ENCODE measurements at places on chromosomes 2 and 18.

DNA sequence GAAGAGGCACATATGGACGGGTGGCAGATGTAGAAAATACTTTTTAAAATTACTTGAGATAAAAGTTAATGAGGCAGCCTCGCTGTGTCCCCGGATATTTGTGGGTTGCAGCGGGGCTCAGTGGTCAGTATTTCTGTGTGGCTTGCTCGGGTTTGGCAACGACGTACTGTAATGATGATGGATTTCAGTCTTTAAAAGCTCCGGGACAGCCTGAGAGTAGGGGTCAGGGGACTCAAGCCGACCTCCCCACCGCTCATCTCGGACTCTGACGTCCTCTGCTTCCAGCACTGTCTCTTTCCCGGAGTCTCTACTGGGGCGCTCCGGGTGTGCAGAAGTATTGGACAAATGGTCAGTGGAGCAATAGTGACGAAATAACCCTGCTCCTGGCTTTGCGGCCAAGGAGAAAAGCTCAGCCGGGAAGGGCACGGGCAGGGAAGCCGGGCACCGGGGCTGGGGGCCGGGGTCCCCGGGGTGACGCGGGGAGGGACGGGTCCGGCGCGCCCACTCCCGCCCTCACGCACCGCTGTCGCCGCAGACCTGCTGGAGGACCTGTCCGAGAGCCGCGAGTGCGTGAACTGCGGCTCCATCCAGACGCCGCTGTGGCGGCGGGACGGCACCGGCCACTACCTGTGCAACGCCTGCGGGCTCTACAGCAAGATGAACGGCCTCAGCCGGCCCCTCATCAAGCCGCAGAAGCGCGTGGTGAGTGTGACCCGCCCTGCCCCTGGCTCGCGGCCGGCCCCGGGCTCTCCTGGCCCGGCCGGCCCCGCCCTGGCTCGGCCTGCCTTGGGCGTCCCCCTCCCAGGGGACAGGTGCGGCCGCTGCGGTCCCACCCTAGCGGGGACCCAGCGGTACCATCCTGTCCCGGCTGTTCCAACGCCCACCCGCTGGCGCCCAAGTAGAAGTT, 7.3 kb downstream of the GATA6 start:
- no peak for DNase-seq

DNA sequence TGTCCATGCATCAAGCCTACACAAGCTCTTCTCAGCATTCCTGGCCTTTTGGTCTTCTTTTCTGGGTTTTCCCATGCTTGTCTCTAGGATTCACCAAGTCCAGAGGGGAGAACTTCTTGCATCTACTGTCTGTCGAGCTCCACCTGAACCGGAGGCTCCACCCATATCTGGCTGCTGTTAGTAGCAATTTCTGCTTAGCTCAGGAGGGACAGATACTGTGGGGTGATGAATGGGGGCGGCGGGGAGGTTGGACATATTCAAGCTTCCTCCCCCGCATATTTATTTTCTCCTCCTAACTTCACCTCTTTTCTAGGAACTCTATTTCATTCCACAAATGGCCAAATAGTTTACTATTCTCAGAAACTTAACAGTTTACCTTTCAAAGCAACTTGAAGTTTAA, 163.5 kb downstream of the PTH2R start:
- no peak for DNase-seq

DNA sequence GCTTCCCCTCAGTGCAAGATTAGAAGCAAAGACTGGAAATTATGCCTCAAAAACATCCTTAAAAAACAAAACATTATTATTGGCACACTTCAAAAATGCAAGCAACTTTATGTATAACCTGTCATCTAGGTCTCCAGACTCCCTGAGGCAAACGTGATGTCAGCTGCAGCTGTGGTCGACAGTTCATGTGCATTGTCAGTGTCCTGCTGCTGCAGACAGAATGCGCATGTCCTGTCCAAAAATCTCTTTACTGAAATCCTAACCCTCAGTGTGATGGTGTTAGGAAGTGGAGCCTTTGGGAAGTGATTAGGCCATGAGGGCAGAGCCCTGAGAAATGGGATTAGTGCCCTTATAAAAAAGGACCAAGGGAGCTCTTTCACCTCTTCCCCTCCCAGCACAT, 126.9 kb downstream of the CYRIA start:
- no peak for DNase-seq

DNA sequence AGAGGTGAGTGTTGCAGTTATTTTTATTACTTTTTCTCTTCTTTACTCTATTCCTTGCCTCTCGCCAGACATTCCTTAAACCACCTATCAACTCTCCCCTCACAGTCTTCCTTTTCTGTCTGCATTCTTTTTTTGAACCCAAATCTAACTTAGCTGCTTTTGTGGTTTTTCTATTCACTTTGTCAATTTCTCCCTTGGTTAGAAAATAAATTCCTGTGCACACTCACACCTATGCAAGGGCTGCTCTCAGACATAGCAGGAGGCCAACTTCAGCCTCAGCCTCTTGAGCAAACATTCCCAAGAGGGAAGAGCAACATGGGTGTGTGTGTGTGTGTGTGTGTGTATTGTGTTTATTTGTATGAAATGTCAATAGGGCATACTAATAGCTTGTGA, 808.6 kb downstream of the RNF144A start:
- no peak for DNase-seq

DNA sequence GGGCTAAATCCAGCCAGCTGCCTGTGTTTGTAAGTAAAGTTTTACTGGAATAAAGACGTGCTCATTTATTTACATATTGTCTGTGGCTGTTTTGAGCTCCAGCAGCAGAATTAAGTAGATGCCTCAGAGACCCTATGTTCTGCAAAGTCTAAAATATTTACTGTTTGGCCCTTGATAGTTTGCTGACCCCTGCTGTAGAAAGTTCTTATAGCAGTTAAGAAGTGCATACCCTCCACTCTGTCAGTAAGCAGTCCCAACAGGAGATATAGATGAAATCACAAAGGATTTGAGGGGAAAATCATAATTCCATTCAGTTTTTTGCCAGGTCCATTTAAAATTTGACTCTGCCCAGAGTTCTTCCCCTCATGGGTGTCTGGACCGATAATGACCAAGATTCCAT, 50.1 kb upstream of the ITM2C start:
- no peak for DNase-seq

DNA sequence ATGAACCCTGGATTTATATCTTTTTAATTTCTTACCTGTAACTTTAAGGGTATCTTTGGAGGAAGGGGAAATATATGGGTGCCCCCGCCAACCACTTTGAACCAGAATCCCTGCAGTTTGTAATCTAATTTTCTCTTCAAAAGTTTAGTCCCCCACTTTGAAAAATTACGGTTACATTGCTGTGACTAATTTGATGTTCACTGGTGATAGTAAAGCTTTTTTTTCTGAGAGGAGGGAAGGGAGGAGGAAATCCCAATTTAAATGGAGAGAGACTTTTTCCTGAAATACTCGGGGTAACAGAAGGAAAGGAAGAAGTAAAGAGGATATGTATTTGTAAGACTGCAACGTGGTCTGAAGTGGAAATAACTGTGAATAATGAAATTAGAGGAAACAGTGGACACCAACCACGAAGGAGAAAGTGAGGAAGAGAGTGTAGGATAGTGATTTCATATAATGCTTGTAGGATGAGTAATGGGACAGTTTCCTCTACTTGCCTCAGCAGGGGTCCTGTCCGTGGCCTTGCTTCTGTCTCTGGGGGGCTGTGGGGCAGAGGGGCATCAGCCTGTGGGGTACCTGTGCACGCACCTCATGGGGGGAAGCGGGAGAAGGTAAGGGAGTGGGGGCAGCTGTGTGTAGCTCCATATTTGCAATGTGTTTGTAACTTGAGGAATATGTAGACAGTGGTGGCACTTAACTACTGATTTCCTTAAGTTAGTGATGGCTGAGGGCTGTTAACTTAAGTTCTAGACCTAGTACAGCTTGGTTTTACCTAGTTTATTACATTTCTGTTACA, 161.1 kb downstream of the LTBP1 start:
- DNase-seq, result no peak

DNA sequence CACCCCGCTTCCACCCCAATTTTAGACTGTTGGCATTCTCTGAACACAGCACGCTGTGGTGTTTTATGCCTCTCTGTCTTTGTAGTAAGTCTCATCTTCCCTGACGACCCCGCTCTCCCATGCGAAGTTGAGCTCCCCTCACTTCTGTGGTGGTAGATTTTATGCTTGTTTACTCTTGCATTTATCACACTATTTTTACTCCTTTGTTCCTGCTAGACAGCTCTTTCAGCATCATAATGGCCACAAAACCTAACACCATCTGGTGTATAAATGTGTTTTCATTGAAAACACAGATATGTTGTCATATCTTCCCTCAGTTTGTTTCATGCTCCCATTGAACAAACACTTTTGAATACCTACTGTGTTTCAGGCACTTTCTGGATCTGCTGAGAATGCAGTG, 57.1 kb downstream of the PKP4 start:
- no peak for DNase-seq

DNA sequence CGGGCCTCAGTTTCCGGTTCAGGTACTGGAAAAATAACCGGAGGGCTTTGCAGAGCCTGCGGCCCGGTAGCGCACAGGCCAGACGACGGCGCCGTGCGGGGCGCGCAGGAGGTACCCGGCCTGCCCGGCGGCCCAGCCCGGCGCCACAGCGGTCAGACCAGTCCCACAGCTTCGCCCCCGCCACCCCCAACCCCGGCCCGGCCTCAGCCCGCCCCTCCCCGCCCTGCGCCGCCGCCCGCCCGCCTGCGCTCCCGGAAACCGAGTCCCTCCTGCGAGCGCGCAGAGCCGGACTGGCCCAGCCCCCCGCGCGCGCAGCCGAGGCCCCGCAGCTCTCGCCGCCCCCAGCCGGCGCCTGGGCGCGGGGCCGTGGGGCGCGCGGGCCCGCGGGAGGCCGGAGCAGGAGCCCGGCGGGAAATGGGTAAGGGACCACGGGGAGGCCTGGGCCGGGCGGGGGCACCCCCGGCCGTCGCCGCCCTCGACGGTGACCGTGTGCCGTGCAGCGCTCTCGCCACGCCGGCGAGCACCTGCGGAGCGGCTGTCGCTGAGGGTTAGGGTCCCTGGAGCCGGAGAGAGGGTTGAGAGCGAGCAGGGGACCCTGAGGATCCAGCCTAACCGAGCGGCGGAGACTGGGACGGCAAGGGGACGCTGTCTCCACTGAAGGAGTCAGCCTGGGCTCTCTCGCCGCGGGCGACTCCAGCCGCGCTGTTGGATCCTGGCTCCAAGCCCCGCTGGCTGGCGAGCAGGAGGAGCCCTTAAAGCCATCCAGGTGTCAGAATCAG, 16.5 kb upstream of the PSD4 start:
- DNase-seq, result no peak

- no peak for DNase-seq
These were observed 107.1 kb upstream of the ST3GAL5 start for GRCh38 chr2:85995648-85996529.

GRCh38 chr2:13558368-13558767, 841.6 kb downstream of the TRIB2 start:
- no peak for DNase-seq

DNA sequence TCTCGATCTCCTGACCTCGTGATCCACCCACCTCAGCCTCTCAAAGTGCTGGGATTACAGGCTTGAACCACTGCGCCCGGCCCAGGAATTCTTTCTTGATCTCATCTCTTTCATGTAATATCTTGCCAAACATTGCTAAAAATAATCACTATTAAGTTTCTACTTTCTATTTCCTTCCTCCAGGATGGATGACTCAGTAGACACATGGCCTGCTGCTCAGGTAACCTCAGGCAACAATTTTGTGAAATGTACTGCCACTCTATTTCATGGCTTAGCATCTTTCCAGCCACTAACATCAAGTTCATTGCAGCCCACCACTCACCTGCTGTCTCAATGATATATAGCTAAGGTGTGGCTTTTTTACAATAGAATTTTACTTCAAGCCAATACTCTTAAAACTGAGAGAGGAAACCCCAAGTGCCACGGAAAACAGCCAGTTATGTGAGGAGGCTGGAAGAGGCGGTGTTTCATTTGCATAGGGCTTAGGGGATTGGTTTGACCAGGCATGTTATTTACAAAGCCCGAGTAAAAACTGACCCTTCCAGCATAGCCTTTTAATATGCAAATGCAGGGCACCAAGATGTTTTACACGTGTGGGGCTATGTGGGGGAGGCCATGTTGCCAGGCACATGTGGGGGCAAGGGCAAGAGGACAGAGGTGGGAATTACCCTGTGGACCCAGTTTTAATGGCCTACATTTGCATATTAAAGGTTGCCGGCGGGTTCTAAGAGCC, 11.3 kb upstream of the SUMO1 start:
- no peak for DNase-seq

DNA sequence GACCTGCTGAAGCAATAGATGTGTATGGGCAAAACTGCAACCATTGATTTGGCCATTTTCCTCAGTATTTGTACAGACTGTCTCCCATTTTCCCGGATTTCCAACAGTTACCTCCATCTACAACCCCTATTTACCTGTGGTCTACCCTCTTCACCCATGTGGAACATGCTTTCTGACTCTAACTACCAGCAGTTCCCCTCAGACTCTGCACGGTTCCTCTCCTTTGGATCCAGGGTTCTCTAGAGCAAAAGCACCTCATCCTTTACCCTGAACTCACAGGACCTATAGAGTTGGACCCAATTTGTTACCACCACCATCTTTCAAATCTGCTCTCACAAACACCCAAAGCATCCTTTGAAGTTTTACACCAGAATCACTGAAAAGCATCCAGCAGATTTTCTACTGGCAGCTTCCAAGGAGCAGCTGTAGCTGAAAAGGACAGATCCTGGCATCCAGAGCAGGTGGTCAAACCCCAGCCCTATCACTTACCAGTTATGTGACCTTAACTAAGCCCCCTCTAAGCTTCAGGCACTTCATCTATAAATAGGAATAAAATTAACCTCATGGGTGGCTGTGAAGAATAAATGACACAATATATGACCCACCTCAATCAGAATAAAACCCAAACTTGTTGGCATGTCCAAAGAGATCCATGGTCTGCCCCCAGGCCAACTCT, 15.3 kb downstream of the CYTIP start:
- no peak for DNase-seq

DNA sequence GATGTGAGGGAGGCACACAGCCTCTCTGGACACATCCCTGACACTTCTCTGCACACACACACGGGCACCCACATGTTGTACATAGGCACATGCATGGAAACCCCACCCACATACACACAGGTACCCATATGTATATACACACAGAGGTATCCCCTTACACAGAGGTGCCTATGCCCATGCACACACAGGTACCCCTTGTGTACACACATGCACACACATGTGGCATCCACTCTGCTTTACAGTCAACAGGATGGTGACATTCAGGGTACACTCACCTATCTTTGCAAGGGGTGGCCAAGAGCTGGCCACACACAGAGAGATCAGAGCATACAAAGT, 59.5 kb downstream of the FAM168B start:
- no peak for DNase-seq

DNA sequence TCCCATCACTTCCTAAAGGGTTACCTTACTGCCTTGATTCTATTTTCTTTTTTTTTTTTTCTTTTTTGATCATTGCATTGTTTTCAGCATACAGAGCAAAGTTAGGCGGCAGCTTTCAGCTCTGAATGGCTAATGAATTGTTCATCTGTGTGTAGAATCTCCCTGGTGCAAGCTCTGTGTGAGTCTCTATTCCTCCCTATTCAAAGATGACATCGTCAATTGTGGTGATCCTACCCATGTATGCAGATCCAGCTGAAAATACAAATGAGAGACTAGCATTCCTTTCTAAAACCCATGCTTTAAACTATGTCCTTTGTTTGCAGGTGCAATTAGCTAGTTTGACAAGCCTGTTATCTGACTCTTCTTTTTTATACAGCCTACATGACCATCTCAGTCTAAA, 539.0 kb downstream of the ARHGAP15 start:
- no peak for DNase-seq
